Hippocampal formation (tissue), 2 donors: ENCODE measurements at places on chromosomes 1 and 21.

GRCh38 chr1:26700711-26701110 lies 4.9 kb downstream of the ARID1A start:
- no peak for DNase-seq

DNA sequence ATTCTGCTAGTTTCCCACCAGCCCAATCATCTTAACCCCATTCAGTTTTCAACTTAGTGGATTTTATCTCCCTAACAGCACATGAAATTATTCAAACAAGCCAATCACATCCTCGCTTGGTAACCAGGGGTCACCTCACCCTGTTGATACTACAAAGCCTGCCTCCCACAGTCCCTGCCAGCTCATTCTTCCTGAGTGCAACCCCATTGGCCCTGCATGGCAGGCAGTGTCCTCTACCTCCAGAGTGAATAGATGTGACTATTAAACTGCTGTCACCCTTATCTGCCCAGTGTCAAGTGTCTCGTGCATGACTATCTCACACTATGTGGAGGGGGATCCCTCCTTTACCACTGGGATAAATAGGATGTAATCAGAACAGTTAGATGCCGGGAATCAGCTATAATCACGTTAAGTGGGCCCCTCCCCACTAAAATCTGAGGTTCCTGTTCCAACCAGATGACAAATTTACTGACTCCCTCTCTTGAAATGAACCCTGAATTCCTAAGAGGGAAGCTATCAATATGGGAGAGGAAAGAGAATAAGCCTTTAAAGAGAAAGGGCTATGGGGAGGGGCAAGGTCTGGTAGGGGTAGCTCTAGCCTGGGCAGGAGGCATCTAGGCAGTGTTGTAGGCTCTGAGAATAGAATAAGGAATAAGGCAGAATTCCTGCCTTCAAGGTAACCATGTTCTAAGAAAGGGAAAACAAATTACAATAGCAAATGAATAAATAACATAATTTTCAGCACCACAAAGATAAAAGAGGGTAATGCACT lies 155.9 kb downstream of the SLC30A10 start:
- no peak for DNase-seq

- DNase-seq, result no peak
These were observed 54.3 kb upstream of the DESI2 start for GRCh38 chr1:244598611-244599010.

DNA sequence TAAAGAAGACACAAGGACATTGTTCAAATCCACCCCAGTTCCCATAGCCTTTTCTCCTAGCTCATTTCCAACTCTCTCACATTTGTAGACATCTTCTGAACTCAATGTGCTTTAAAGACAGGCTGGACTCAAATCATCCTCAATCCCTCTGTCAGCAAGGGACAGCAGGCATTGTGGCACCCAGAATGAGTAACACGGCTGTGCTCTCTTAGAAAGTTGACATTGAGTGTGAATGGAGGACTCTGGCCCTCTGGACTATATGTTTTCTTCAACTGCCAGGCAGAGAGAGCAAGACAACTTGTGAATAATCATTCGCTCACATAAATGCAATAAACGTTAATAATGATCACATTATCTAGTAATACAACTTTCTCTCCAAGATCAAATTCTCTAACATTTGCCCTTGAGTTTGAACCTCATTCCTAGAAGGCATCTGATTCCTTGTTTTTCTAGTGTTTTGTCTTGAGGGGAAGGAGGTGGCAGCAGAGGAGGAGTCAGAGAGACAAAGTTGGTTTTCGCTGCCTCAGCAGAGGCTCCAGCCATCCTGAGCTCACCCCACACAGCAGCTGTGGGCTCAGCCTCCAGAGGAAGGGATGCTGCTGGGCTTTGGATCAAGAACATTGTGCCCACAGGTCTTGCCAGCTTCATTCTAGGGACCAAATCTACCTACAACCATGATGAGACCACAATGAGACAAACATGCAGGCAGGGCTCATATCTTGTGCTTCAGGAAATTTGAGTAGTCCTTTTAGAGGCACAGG lies 85.1 kb downstream of the BCAR3 start:
- no peak for DNase-seq

DNA sequence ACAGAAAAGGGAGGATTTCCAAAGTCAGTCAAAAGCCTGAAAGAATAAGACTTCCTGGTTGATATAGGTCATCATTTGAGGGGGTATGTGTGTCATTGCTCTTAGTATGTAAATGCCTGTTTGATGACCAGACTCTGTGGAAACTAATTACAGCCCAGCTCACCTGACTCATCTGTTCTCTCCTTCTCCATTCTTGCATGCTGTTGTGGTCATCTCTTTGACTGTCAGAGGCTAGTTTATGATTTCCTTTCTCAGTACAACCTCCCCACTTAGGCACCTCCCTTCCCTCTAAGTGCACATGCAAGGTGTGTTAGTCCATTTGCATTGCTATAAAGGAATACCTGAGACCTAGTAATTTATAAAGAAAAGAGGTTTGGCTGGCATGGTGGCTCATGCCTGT lies 2.4 kb upstream of the C1orf116 start:
- no peak for DNase-seq
